ENCODE measurements at places on chromosomes 1 and 21.

GRCh38 chr1:42420911-42421585, 34.8 kb downstream of the ZMYND12 start:
- no peak for DNase-seq

- DNase-seq = no peak
Measured at GRCh38 chr1:230641346-230641745, 935 bp upstream of the COG2 start.

DNA sequence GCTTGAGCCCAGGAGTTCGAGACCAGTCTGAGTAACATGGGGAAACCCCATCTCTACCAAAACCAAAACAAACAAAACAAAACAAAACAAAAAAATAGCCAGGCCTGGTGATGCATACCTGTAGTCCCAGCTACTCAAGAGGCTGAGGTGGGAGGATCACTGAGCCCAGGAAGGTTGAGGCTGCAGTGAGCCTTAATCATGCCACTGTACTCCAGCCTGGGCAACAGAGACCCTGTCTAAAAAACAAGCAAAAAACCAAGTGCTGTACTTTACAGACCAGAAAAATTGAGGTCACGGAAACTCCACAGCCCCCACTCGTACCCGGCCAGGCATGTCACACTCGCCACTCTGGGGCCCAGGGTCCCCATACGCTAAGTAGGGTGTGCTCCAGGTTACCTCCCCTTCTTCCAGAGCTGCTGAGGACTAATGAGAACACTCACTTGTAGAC, 22.9 kb downstream of the ATP2B4 start:
- peak; percentile 69 for DNase-seq

DNA sequence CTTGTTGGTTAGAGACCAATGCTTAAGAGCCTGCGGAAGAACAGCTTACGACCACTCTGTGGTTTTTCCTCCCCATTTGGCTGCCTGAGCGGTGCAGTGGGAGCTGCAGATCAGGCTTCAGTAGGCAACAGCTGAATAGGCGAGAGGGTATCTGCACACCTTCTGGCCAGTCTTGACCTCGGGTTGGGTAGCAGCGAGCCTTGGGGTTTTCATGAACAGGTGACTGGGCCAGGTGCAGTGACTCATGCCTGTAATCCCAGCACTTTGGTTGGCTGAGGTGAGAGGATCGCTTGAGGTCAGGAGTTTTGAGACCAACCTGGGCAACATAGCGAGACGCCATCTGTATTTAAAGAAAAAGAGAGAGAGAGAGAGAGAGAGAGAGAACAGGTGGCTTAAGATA, 41.0 kb downstream of the NENF start:
- DNase-seq = no peak

DNA sequence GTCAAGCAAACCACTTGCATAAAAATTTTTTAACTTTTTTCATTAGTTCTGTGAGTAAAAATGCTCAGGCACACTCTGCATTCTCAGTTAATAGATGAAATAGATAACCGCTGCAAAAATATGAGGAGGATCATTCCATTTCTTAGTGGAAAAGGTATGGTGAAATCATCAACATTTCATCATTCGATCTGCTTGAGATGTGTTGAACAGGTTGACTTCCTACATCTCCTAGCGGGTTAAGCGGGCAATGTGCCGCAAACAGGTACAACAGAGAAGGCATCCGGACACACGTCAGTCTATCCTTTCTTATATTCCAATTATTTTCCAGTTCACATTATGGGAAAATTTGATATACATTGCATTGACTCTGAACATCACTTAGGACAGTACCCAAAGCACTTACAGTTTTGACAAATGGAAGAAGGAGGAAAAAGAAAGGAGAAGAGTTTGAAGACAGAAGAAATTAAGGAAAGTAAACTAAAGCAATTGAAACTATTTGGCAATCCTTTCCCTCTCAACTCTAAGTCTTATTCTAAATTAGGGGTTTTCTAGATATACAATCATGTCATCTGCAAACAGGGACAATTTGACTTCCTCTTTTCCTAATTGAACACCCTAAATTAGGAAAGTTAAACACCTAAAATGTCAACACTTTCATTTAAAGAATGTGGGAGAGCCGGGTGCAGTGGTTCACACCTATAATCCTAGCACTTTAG, 33.5 kb downstream of the NIBAN1 start:
- DNase-seq = no peak

- DNase-seq = peak; percentile 31
Measured at GRCh38 chr1:93219443-93219842, 38.9 kb downstream of the CCDC18 start.

DNA sequence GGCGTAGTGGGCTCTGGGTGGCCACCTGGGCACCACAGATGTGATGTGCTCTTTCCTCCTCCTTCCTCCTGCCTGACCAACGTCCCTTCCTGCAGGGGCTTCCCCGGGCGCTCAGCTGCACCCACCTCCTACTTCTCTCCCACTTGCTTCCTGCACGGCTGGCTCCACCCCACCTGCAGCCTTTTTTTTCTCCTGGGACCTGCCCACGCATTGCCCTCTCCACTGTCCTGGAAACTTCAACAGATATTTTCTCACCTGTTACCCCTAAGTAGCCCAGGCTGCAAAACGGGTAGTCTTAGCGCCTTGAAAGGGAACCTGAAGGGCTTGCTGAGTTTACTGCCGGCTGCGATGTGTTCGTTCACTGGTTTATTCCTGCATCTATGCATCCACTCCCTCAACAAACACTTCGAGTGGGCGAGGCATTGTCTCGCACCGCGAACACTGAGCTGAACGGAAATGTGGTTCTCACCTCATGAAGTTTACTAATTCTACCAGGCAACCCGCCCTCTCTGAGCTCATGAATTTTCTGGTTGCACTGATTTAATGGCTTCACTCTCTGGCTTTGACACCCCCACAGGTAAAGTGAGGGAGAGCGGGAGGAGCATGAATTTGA, 23.6 kb downstream of the ZBTB18 start:
- peak; percentile 53 for DNase-seq

GRCh38 chr1:243287652-243288051, 31.8 kb downstream of the SDCCAG8 start:
- DNase-seq = no peak

Data from stimulated activated CD8-positive, alpha-beta memory T cell treated with anti-CD3 and anti-CD28 coated beads, Interleukin-4, amount 100 ng/mL, for 48 hours (primary cell).